ENCODE measurements at places on chromosomes 5 and 9.

GRCh38 chr5:163089230-163089629, 348.2 kb upstream of the CCNG1 start:
- DNase-seq: no peak

GRCh38 chr5:123875561-123876275, 363.7 kb downstream of the CSNK1G3 start:
- no peak for DNase-seq

DNA sequence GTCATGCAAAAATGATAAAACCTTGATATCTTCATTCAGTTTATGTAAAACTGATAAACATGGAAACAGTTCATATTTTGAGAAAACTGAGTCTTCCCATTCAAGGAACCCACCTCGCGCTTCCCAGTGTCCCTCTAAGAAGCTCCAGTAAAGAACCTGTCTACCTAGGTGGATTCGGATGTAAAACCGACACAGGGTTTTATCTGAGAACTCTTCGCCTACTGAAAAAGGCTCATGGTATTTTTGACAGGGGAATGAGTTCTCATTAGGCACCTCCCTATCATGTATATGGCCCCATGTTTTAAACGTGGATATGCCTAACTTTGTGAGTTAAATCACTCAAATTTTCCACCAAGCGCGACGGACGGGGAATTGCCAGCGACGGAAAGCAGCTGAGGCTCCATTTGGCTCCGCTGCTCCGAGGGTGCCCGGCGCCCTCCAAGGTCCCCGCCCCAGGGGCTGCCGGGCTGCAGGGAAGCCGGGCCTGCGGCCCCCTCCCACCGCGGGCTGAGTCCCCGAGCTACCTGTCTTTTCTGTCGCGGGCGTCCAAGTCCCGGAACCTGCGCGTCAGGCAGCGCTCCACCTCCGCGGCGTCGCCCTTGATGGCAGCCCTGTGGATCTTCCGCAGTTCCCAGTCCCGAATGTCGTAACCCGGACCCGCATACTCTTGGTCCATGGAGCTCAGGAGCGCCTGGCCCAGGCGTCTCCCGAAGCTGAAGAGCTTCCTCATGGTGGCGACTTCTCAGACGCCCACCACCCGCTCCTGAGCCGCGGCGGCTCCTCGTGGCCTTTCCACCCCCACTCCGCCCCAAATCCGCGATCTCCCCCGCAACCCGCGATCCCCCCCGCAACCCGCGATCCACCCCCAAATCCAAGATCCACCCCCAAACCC, 594 bp downstream of the ANKRD18A start:
- DNase-seq: no peak

- no peak for DNase-seq
These were observed 8.5 kb downstream of the ANKH start for GRCh38 chr5:14863105-14863504.

- DNase-seq: no peak
These were observed 306.6 kb downstream of the MLLT3 start for GRCh38 chr9:20315677-20316076.

DNA sequence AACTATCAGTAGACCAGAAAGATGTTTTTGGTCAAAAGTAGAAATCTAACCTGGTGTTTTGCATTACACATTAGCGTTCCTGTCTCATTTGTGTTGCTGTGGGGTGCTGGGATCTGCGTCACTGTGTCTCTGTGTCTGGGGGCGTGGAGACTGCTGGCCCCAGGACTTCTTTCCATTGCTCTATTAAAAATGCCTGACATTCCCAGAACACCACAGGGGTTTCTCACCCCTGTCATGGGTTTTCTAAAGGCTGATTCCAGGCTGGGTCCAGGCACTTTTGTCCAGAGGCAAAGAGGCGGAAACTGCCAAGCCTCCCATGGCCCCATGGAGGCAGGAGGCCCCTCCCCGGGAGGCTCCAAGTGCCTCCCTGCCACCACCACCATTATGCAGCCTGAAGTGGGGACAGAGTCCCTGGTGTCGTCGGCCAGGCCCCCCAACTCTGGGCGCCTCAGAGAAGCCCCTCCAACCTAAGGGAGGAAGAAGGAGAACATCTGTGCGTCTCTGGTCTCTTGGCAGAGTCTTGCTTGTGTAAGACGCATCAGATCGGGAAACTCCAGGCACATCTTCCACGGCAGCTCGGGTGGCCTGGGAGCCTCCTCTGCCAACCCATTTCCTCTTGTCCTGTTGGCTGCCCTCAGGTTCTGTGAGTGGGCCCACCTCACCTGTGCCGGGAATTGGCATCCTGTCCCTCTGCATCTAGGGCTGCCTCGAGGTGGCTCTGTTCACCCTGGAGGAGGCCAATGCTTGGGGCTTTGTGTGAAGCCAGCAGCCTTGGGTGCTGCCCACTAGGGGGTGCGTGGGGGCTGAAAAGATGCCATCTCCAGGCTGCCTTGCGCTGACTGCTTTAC, 13.8 kb upstream of the PLEKHG4B start:
- DNase-seq: no peak

- DNase-seq: no peak
These were observed 193.1 kb downstream of the HSD17B3 start for GRCh38 chr9:96108691-96109380.

DNA sequence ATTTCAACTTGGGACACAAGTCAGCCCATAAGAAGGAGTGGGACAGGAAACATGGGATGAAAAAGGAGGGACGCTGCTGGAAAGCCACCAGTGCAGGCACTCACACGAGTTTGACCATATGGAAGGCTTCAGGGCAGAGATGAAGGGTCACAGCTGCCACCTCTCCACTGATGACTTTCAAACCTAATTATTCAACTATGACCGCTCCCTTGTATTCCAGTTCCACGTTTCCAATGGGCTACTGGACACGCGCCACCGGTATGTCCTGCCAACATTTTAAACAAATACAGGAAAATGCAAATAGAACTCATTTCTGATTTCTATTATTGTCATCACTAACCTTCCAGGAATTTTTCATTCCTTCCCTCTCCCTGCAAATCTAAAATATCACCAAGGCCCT, 134.7 kb downstream of the SLC1A3 start:
- DNase-seq: no peak

- no peak for DNase-seq
These were observed 50.8 kb downstream of the C5 start for GRCh38 chr9:120999317-120999716.

DNA sequence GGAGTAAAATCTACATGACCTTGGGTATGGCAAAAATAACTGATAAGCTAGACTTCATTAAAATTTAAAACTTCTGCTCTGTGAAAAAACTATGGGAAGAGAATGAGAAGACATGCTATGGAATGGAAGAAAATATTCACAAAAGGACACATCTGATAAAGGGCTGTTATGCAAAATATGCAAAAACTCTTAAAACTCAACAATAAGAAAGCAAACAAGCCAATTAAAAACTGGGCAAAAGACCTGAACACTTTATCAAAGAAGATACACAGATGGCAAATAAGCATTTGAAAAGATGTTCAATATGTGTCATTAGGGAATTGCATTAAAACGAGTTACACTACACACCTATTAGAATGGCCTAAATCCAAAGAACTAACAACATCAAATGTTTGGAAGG, 439.5 kb downstream of the EFNA5 start:
- no peak for DNase-seq

DNA sequence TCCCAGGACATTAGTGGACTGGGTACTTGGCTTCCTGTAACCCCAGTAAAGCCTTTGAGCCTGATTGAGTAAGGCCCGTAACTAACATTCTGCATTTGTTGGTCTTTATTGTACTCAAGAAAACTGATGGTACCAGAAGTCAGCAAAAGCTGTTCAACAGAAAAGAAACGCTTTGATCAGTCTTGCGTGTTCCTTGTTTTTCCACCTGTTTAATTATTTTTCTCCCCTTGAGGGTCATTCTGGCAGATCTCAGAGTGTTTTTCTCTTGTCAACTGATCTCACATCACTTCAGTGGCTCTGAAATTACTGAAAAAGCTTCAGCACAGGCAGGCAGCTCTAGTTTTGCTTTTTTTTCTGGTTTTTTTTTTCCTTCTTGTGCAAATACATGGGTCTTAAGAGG, 6.1 kb upstream of the TMEM268 start:
- no peak for DNase-seq

GRCh38 chr9:130292106-130292505, 26.5 kb downstream of the HMCN2 start:
- DNase-seq: no peak

DNA sequence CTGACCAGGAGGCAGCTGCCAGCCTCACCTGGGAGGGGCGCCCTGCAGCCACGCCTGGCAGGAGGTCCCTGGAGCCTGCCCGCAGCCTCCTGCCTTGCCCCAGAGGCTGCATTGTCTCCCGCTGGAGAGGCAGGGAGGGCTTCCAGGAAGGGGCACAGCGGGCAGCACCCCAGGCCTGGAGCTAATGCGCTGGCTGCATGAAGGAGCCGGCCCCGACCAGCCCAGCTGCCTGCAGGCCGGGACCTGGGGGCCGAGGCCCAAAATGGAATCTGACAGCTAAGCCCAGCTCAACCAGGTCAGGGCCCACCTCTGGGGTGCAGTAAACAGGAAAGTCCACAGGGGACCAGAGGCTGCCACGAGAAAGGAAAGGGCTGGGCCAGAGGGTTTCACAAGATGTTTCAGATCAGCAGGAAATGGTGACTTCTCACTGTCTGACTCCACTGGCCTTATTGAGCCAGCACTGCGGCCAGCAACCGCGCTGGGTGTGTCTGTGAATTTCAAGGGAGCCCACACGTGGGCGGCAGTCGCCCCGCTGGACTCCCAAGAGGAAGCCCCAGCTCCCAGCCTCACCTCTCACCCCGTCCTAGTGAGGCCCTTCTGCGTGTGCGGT, 18.6 kb upstream of the NOTCH1 start:
- peak; percentile 94 for DNase-seq

GRCh38 chr9:107606149-107606790, 116.7 kb upstream of the KLF4 start:
- DNase-seq: no peak

DNA sequence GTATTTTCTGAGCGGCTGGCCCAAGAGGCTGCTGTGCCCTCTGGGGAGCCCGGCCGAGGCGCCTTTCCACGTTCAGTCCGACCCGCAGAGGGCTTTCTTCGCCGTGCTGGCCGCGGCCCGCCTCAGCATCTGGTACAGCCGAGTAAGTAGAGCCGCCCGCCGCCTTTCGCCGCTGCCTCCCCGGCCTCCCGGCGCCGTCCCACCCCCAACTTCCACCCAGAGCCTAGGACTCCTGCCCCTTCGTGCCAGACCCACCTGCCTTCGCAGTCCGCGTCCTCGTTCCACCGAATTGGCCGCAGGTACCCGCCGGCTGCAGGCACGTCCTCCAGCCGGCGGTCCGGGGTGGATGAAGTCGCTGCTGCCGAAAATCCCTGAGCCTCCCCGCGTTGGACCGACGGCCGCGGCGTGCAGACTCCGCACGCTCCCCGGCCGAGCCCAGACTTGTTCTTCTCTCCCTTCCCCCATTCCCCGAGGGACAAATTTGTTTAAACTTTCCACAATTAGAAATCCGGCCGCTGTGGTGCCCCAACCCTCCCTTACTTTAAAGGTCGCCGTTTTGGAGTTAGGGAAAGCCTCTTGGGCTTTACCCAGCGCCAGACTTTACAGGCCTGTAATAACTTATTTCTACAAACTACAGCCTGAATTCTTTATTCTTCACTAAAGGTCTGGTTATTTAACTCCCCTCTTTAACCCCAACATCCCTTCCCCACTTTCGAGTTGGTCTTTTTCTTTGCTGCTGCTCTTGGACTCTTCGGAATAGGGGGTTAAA, 589 bp downstream of the RIC1 start:
- peak; percentile 82 for DNase-seq

GRCh38 chr9:95344735-95345325, 27.3 kb upstream of the FANCC start:
- no peak for DNase-seq

DNA sequence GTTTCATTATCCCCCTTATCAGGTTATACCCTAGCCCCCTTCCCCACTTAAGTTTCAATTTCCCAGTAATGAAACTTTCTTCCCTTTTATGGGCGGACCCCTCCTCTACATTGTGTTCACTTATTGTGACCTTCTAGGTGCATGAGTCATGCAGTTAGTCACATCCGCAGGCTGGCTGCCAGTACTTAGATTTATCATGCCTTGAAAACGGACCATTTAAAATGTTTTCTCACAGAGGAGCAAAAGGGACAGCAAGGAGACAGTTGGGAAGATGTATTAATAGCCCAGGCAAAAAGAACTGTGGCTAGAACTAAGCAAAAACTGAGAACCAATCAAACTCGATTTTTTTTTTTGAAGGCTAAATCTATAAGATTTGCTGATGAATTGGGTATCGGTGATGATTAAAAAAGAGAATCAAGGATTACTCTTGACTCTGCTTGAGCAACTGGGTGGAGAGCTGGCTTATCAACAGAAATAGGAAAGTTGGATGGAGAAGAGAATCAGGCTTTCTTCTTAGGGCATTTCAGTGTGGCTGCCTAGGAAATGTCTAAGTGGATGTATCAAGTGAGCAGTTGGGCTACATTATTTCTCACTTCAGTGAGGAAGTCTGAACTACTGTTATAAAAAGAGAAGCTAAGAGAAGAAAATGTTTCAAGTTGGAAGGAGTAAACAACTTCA, 615.0 kb downstream of the HINT1 start:
- DNase-seq: no peak

DNA sequence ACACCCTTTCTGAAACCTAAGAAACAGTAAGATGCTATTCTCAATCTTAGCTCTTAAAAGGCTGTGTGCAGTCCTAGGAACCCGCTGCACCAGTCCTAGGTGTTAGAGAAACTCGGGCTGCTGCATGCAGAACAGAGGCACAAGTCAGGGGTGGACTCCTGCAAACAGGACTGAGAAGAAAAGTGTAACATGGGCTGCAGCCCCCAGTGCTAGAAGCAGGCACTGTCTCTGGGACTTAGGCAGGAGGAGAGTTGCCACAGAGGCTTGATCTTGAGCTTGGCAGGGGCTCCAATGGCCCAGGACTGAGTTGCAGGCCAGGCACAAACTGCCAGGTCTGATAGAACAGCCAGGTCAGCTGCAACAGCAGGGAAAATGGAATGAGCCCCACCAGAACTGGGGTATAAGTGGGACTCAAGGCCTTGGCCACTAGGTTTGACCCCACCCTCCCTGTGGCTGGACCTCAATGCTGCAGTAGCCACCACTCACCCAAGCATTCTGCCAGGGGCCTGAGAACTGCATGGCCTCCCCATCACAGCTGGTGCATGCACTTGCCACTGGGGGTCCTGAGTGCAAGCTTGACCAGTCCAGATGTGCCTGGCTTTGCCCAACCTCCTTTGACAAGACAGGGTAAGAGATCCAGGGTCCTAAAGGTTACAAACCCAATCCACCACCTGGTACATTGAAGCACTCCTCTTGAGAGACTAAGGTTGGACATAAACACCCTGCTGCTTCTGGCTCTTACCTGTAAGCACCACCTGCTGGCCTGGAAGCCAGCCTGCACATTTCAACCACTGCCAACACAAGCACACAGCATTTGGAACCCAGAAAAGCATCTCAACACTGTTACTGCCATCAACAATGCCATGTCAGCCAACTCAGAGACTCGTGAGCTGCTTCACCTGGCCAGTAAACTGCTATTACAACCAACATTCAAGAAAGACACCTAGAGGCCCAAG, 103.3 kb downstream of the FBXL17 start:
- DNase-seq: no peak

GRCh38 chr5:74179701-74180100, 460.8 kb downstream of the ENC1 start:
- no peak for DNase-seq

- no peak for DNase-seq
These were observed 28.9 kb downstream of the CERT1 start for GRCh38 chr5:75482482-75482881.
